Omental fat pad (tissue), 4 donors: ENCODE measurements at places on chromosomes 5 and 9.

- no peak for DNase-seq
These were observed 40.1 kb downstream of the NR2F1 start for GRCh38 chr5:93623153-93623552.

DNA sequence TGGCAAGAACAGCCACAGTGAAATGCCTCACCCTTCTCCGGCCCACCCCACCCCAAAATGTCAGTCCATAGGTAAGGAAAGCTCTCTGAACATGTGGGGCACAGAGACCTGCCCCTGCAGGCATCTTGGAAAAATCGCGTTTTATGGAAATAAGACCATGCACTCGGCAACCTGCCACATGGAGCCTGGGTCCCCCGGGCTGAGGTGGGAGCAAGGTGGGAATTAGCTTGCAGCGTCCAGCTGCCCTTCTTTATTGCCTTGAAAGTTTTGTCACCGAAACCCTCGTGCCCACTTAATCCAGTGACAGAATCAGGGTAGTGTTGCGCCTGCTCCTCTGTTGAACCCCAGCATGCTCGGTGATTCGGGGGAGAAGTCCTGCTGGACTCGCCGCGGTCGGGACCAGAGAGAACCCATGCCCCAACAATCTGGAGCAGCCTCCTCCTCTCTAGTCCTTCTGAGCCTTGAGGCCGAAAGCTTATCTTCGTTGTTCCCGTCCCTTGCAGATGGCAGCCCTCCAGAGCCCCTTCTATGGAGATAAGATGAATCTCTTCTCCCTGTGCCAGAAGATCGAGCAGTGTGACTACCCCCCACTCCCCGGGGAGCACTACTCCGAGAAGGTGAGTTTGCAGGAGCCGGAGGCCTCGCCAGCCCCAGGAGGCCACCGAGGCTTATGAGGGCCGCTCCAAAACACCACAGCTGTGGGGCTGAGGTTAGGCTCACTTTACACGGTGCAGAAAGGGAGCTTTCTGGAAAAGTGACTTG, 67.9 kb downstream of the PSMB7 start:
- no peak for DNase-seq

- no peak for DNase-seq
These were observed 32.9 kb downstream of the PALM2AKAP2 start for GRCh38 chr9:109812818-109813281.

DNA sequence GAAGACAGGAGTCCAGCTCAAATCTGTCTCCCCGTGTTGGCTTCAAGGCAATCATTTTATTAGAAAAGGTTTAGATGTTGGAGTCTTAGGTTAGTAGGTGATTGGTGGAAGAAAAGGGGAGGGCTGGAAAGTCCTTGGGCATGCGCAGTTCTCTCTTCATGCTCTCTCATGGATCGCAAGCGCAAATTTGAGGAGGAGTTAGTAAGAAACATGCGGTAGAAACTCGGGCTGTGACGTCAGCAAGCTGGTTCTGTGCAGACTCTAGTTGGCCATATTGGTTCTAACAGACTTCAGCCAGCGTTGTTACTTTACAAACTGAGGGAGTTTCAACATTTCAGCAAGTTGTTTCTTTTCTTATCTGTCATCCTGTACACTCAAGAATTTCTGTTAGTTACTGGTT, 392.2 kb downstream of the CDK5RAP2 start:
- DNase-seq, result no peak

- no peak for DNase-seq
These were observed 15.2 kb downstream of the CYSTM1 start for GRCh38 chr5:140189977-140190871.

DNA sequence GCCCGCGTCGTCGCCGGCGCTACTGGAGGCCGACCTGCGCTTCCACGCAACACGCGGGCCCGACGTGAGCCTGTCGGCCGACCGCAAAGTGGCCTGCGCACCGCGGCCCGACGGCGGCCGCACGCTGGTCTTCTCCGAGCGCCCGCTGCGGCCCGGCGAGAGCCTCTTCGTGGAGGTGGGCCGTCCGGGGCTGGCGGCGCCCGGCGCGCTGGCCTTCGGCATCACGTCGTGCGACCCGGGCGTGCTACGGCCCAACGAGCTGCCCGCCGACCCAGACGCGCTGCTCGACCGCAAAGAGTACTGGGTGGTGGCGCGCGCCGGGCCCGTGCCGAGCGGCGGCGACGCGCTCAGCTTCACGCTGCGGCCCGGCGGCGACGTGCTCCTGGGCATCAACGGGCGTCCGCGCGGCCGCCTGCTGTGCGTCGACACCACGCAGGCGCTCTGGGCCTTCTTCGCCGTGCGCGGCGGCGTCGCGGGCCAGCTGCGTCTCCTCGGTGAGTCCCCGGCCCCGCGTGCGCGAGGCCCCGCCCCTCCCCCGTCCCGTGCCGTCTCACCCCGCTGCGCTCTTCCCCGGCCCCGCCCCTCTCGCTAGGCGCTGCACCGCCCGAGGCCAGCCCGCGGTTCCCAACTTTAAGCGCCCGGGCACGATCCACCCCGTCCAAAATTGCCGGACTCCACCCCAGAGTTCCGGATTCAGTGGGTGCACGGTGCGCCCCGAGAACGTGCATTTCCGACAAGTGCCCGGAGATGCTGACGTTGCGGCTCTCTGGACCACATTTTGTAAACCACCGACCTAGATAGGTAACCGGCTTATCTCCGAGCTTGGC, 42.8 kb downstream of the NEURL1B start:
- DNase-seq, result no peak

DNA sequence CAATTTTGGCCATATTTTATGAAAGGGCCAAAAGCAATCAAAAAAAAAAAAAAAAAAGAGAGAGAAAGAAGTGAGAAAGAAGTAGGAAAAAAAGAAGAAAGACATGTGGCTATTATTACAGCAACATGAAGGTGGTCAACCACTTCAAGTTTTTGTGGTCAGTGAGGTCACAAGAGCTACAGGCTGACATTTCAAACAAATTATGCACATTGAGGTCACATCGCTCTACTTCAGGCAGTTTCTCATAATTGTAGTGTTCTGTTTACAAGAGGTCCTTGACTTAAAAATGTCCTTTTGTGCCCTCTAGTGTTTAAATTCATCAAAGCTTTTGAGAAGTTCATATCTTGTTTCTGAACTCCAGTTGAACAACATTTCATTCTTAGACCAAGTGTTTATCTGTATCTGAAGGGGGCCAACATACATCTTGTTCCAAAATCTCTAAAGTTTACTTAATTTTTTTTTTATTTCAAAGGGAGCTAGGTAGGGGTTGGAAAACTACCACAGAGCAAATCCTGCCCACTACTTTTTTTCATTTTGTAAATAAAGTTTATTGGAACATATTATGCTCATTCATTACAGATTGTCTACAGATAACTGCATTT, 513.1 kb downstream of the PDE4D start:
- DNase-seq, result no peak

DNA sequence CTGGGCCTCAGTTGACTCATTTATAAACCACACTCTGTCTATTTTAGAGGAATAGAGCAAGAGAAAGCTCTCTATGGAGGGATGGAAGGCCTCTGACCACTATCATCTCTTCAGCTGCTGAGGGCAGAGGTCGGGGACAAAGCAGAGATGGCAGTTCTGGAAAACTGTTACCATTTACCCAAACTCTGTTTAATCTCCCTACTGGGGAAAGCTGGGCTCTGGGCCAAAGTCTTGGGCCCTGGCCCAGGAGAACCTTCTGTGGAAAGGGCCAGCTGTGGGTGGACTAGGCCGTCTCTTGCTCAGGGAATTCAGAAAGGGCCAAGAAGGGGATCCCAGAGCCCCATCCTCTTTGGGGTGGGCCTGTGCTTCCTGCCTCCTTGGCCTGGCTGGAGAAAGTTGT, 100.0 kb downstream of the PSD2 start:
- DNase-seq, result no peak

DNA sequence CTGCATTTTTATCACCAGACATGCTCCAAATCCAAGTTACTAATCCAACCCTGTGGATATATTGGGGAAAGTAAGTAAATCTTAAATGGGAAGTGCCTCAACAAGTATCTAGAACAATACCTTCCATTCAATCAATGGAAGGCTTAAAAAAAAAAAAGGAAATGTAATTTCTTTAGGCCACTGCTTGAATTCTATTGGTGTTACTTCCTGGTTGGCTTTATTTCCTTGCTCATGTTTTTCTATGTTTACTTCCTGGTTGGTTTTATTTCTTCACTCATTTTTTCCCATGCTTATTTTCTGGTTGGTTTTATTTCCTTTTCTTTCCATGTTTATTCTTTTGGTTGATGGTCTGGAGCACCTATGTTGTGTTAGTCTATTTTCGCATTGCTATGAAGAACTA, 363.9 kb downstream of the KDM4C start:
- no peak for DNase-seq

DNA sequence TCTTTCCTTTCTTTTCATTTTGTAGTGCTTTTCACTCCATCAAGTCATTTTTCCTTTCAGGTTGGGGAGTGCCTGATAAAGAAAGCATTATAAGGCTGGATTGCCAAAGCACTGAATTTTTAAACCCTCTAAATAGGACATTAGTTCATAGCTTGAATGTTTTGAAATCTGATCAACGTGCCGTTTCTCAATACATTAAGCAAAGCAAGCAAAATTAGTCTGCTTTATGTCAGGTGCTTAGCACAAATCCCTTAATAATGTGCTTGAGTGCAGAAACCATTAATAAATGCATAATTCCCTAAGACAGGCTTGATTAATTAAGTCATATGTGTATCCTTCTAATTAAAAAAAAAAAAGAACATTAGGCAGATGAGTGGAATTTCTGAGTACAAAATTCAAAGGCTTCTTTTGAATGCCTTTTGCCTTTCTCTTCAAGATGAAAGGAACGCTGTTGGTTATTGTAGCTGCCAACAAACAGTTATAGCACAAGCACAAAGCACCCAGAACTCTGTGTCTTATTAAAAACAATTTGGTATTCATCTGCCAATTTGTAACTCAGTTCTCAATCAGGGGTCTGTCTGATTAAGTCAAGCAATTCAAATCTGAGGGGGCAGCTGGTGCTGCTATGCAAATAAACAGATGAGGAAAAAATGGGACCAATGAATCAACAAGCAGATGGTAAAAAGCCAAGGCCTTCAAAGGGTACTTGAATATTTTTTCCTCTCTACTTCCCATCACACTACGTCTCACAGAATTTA, 233.7 kb downstream of the TLE1 start:
- no peak for DNase-seq

- no peak for DNase-seq
These were observed 8.6 kb downstream of the SPINK1 start for GRCh38 chr5:147822686-147823491.

DNA sequence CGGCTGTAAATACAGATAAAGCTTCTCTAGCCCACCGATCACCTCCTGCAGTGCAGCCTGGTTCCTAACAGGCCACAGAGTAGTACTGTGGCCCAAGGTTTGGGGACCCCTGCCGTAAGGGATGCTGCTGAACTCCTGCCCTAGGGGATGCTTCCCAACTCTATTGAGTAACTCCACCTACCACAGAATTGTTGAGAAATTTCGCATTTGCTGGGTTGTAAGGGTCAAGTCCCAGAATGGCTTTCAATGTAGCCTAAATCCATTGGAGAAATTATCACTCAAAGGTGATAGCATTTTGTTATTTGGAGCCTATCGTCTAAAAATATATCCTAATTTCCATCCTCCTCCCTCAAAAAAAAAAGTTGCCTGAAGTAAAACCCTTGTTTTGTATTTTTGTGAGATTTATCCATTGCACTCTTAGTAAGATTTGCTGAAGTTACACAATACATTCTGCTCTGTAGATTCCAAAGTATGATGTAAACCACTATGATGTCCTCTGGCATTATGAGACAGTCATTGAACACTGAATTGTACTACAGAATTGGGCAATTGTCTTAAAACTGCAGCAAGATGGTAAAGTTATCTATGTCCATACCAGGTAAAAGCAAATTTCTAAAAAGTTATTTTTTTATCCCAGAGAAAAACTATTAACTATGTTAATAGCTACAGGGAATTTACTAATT, 14.0 kb downstream of the ACTBL2 start:
- no peak for DNase-seq

DNA sequence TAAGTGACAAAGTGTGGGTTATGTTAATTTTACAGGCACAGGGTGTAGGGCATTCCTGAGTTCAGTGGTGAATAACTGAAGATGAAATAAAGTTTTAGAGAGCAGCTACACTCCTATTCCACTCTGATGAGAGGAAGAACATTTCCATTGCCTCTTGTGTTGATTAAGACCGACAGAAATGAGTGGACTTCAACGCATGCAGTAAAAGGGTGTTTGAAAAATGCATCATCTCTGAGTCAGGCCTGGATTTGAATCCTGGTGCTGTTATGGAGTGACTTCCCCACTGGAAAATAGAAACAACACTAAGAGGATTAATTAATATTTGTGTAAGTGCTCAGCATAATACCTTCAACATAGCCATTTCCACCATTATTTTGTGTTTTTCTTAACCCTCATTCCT, 86.3 kb downstream of the PRR16 start:
- no peak for DNase-seq

DNA sequence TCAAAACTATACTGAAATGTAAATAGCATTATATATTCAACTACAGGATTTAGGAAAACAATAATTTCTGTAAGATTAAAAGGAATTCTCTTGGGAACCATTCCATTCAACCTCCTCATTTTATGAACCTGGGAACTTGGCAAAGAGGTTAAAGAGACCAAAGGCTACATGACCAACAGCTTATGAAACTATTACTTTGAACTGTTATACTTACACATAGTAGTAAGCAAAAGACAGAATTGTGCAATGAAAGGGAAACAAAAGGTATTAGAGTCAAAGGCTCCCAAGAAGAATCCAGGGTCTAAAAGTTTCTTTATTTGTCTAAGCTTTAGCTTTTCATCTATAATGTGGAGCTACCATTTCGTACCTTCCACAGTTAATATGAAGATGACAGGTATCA, 7.2 kb downstream of the C9orf72 start:
- DNase-seq, result no peak
